ENCODE measurements at places on chromosomes 5 and 9.

GRCh38 chr5:123819833-123820232 is 307.9 kb downstream of the CSNK1G3 start:
- DNase-seq: no peak

- DNase-seq: no peak
Observed at GRCh38 chr5:87311405-87312279, 44.0 kb downstream of the RASA1 start.

DNA sequence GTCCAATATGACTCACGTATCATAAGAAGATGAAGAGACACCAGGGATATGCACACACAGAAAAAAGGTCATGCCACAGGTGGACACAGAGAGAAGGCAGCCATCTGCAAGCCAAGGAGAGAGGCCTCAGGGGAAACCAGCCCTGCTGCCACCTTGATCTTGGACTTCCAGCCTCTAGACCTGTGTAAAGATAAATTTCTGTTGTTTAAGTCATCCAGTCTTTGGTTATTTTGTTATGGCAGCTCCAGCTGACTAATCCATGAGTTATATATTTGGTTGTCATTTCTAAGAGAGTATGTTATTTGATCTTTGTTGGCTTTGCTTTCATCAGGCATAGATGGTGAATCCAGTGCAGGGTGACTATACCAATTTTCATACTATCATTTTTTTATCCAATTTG is 130.2 kb upstream of the DAP start:
- DNase-seq: no peak

DNA sequence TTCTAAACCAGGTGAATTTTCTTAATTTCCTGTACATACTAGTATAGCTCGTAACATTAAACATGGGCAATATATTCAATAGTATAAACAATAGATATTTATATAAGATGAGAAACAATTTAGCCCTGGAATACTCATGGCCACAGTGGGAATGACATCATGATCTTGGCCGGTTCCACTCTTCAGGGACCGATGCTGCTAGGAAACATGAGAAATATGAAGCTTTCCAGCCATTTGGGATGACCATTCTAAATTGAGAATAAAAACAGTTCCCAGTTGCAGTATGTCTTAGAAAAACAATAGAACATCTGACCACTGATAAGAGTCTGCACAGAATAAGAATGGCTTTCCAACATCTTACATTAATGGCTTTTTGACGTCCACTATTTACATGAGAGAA is 33.3 kb upstream of the SLCO6A1 start:
- no peak for DNase-seq

DNA sequence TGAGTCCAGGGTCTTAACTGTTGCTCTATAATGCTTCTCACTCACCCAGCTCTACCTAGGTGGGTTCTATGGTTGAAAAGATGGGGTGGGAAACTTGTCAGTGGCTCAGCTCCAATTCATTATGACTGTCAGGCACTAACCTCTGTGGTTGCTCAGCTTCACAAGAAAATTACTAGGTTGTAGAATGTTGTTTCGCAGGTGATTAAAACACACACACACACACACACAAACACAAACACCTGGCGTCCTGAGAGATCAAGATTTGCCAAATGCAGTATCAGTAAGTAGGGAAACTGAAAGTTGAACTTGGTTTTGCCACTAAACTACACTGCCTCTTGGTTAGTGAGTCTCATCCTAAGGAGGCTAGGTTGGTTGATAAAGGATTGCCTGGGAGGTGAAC is 2.8 kb downstream of the MCCC2 start:
- no peak for DNase-seq

DNA sequence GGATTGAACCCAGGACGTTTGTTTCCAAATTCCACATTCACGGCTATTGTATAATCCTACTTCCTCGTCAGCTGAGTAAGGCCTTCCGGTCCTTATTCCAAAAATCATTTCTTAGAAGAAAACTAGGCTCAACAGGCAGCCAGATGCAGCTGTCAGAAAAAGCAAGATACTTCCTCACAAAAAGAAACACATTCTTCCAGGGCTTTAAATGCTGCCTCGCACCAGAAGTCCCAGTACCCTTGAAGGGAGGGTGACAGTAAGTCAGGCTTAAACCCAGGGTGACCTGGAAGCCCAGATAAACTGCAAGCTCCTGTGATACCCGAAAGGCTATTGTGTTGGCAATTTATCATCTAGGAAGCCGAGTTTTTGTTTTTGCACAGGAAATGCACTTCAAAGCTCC is 414.0 kb downstream of the NFIB start:
- DNase-seq: no peak

- DNase-seq: no peak
Observed at GRCh38 chr5:131634238-131634637, 791 bp downstream of the RAPGEF6 start.

- DNase-seq: no peak
Observed at GRCh38 chr5:65320250-65320649, 161.5 kb downstream of the ADAMTS6 start.

DNA sequence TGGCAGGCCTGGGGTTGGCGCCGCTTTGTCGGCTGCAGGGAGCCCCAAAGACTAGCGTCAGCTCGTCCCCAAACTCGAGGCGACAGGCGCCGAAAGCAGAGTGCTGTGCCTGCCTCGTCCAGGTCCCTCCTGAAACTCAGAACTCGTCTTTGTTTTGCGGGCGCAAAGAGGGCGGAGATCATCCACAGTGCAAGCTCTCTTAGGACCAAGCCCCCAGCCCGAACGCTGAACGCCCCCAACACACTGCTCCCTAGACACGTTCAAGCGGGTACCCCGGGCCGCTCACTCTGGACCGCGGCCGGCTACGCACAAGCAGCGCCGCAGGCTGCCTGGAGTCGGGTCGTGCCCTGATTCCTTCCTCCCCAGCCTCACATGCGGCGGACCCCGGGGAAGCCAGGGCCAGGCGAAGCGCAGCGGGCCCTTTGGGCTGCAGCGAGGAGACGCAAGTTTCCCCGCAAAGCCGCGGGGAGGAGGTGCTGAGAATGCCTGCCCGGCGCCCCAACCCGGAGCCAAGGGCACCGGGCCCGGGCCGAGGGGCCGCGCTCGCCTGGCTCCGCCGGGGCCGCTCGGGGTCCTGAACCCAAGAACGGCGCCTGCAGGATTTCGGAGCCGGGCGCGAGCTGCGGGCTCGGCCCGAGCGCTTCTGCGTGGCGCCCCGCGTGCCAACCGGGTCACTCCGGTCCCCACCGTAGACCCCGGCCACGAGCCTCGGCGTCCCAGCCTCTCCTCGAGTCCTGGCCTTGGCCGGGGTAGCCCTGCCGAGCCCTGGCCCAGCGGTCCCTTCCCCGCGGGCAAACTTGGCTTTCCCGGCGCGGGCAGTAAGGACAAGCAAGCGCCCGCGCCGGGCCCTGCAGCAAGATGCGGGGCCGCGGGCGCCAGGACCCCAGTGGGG is 738 bp downstream of the FSTL4 start:
- DNase-seq: no peak

GRCh38 chr9:68522954-68523353 is 17.7 kb downstream of the TMEM252 start:
- DNase-seq: no peak

- no peak for DNase-seq
Observed at GRCh38 chr5:73302797-73303147, 129.8 kb downstream of the TMEM174 start.

DNA sequence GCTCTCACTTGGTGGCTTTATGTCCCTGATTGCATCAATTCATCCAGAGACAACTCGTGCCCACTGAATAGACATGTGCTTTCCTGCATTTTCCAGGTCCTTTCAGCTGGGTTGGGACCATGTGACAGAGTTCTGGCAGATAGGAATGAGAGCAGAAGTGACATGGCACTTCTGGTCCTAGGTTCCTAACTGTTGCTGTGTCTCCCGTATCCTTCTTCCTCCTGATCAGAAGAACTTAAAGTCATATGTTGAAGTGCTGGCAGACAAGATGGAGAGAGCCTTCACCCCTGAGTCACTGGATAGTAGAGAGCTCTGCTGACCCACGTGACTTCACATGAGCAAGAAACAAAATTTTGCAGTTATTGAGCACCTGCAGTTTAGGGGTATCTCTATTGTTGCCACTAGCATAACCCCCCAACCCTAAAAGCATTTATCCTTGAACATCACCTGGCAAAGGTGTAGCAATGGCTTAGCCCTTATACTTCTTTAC is 80.0 kb downstream of the NREP start:
- no peak for DNase-seq

GRCh38 chr9:115250621-115251032 is 132.7 kb upstream of the TNC start:
- DNase-seq: no peak

GRCh38 chr5:84606784-84607183 is 222.1 kb upstream of the EDIL3 start:
- no peak for DNase-seq

GRCh38 chr5:157088342-157088990 is 20.4 kb downstream of the HAVCR2 start:
- DNase-seq: no peak

DNA sequence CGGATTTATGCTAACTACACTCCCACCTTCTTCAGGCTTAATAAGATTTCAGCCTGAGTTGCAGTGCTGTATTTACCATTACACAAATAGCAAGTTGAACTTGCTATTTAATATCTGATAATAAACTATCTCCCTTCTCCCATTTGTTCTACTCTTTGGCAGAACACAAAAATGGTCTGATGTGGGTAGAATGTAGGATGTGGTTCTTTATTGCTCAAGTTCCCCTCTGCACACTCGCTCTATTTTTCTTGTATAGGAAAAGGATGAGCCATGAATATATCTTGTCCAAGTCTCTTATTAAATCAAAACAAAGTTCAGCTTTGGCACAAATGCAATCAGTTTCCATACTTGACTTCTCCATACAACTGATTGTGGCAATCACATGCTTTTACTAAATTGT is 37.2 kb upstream of the KIF2A start:
- no peak for DNase-seq

DNA sequence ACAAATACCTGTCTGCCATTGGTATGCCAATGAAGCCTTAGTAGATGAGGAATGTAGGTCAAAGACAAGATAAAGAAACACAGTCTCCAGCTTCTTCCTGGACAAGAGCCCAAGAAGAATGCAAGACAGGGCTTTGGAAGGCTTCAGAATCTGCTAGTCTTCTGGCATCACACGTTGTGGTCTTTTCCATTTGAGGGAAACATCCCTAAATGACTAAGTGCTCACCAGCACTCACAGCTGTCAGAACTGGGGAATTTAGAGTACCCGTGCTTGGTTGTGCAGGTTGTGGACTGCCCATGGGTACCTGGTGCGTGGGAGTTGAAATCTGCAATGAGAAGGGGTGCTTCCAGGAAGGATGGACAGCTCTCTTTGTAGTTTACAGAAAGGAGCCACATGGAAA is 27.1 kb upstream of the NFIB start:
- no peak for DNase-seq

GRCh38 chr5:34026089-34026761 is 16.8 kb downstream of the C1QTNF3 start:
- DNase-seq: no peak

GRCh38 chr5:139895647-139896046 is 100.0 kb downstream of the PSD2 start:
- DNase-seq: peak; percentile 17

GRCh38 chr5:146623666-146624065 is 107.7 kb upstream of the GPR151 start:
- DNase-seq: no peak

GRCh38 chr5:179606071-179606909 is 17.2 kb downstream of the HNRNPH1 start:
- no peak for DNase-seq

DNA sequence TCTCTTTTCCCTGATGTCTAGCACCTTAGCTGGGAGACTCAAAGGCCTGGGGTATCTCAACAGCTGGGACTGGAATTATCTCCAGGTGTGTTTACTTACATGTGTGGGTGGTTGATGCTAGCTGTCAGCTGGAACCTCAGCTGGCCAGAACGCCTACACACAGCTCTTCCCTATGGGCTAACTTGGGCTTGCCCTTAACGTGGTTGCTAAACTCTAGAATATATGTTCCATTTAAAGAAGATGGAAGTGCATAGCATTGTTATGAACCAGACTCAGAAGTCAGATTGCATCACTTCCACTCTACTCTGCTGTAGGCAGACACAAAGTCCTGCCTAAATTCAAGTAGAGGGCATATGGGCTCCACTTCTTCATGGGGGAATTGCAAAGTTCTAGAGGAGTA is 29.3 kb downstream of the SGCD start:
- DNase-seq: no peak

DNA sequence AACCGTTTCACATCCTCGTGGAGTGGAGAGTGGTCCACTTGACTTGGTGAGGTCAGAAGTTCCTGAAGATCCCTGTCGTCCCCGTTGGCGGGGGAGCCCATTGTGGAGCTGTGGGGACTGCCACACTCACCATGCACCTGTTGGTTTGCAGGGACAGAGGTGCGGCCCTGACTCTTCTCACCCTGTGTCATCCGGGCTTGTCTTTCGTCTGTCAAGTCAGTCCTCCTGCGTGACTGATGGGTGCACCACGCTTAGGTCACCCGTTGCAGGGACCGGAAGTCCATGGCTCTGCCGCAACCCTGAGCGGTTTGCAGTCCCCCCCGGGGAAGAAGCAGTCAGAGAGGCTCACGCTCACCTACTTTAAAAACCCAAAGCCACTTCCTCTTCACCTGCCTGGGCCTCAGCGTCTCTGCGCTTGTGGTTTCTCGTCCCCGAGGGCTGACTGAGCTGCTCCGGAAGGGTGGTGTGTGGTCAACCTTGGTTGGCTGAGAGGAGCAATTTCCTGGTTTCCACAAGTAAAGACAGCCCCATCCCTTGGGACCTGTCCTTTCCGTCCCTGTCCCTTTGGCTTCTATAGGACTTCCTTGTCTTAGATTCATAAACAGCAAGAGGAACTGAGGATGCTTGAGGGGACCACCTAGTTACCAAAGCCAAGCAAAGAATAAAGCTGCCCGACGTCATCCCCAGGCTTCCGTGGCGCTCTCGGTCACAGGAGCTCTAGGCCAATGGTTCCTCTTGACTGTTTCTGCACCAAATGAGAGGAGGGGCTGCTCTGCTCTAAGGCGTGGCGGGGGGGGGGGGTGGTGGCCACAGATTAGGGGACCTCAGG is 53.2 kb downstream of the USP20 start:
- no peak for DNase-seq

DNA sequence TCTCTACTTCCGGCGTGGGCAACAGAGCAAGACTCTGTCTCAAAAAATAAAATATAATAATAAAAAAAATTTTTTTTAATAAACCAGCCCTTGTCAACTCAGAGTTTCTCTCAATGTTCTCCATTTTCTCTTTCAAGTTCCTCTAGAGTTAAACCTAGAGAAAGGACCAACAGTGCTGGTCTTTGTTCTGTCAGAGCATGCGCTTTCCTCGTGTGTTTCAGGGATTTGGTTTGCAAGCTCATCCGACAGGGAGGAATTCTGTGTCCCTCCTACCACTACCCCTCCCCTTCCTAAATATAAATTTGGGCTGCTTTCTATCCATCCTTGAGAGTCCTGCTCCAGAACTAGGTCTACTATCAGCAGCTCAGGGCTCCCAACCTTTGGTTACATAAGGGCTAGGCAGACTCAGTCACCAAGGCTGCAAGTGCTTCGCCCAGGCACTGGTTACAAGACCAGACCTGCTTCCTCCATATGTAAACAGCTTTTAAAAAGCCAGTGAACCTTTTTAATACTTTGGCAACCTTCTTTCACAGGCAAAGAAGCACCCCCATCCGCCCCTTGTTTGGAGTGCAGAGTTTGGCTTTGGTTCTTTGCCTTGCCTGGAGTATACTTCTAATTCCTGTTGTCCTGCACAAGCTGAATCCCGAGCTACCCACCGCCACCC is 13.5 kb downstream of the SETX start:
- peak; percentile 27 for DNase-seq

GRCh38 chr5:1568201-1568979 is 44.6 kb upstream of the LPCAT1 start:
- DNase-seq: no peak

Data from hippocampal formation (tissue), 2 donors.